ENCODE measurements at places on chromosomes 16 and 17. TPM values are rescaled to one million over a fixed set of nuclear protein-coding genes. Genes with fewer than 3 reads are reported as not detected.
A peak's percentile ranks its signal among the peaks of the same experiment; 100 is the strongest.

DNA sequence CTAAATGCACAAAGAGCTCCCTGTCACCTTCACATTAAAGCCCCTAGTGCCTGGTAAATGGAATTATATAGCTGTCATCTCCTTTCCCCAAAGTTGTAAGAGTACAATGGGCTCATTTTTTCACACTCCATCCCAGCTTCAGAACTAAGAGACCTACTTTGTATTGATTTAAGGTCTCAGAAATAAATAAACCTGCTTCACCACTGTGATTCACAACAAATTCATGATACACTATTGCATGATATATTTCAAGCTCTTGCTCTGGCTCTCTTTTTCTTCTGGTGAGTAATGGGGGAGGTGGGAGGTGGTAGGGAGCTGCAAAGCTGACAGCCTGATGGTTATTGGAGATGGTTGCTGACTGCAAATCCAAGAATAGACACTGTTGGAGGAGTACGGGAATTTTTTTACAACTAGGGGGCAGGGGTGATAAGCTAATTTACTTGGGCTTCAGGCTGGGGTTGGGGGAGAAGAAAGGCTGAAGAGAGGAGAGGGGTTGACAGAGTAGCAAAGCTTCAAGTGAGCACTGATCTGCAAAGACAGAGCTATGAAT lies 189.9 kb downstream of the AATF start:
- DNase-seq: no peak

The SEPHS2 gene
- total RNA-seq: 13.6 TPM

DNA sequence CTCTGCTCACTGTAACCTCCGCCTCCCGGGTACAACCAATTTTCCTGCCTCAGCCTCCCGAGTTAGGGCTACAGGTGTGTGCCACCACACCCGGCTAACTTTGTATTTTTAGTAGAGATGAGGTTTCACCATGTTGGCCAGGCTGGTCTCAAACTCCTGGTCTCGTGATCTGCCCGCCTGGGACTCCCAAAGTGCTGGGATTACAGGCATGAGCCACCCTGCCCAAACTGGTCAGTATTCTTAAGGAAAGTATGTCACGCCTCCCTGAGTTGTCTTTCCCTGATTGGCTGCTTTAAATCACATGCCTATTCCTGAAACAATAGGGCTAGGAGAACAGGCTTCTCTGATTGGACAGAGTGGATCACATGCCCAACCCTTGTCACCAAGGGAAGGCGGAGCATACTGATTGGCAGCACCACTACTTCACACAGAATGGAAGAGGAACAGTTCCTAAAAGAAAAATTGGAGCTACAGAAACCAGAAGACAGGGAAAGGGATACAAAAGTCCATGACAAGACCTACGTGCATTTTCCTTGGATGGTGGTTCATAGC lies 17.6 kb upstream of the CYB5B start:
- no peak for DNase-seq

- peak; percentile 23 for DNase-seq
Observed at GRCh38 chr17:62995377-62995885, 29.4 kb downstream of the TANC2 start.

DNA sequence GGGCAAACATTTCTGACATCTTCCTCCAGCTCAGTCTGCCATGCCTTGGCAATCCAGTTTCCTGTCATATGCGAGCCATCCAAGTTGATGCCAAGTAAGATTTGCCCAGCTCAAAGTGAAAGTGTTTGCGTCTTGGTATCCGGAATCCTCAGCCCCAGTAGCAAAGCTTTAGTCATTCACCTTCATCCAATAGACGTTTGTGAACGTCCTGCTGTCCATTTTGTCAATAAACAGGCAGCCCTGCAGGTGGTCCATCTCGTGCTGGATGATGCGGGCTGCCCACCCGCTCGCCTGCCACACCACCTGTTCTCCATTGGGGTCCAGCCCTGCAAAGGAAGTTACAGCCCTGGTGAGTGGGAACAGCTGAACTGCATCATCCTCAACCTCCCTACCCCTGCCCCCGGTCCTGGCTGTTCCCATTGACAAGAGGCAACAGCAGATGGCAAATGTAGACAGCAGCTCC lies 1.5 kb downstream of the PDF start:
- no peak for DNase-seq

GRCh38 chr16:66455970-66456369 lies 28.9 kb downstream of the BEAN1 start:
- no peak for DNase-seq

- no peak for DNase-seq
Observed at GRCh38 chr16:29806641-29807425, 504 bp downstream of the MAZ start.

- DNase-seq: no peak
Observed at GRCh38 chr17:17551361-17551760, 40.1 kb downstream of the PEMT start.

GRCh38 chr16:85072947-85073346 lies 39.3 kb downstream of the CIBAR2 start:
- DNase-seq: no peak

The MT2A gene
- total RNA-seq: 46.3 TPM

The SNAI3 gene
- total RNA-seq: 0.13 TPM

DNA sequence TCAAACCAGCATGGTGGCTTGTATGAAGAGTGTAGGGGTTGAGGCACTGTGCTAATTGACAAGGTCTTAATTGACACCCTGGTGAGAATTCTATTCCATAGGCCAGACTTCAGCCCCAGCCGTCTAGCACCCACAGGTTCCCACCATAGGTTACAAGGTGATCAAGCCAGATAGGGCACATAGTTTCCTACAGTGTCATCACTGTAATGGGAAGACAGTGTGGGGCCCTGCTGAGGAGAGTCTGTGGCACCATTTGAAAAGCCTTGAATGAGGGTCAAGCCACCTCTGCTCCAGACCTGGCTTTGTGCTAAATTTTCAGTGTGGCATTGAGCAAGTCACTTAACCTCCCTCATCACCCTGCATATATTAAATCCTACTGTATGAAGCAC lies 36.2 kb downstream of the YPEL2 start:
- DNase-seq: peak; percentile 21

DNA sequence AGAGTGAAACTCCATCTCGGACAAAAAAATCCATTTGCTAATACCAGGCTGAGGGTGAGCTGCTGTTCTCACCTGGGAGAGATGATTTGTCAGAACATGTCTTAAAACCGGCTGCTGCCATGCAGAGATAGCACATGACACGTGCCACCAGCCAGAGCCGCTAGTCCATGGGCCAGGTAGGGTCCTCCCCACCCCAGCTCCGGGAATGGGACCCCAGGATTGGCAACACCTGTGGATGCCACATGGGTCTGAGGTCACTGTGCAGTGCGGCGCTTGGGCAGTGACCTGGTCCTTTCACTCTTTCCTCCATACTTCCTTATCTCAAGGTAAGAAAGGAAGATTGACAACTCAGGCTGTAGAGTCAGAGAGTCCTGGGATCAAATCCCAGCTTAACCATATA lies 393.3 kb upstream of the TNRC6C start:
- no peak for DNase-seq

The JUP gene
- total RNA-seq: 207 TPM

The KRTAP17-1 gene
- not detected for total RNA-seq

The RNU2-1 gene
- not detected for total RNA-seq

DNA sequence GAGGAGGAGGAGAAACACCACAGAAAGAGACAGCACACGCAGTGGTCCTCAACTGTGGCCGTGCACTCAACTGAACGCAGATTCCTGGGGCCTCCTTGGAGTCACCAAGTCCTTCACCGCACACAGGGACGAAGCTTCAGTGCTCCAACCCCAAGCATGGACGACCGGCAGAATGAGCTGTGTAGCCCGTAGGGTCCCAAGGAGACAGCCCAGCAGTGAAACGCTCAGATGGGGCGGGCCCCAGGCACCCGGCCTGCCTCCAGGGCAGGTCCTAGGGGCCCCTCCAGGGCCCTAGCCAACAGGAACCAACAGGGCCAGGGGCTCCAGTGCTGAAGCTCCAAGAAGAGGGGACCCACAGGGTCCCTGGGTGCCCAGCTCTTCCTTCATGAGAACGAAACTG lies 13.2 kb downstream of the RAB40B start:
- no peak for DNase-seq

The EIF3C gene
- total RNA-seq: 255 TPM

GRCh38 chr16:85494315-85494714 lies 118.8 kb upstream of the GSE1 start:
- no peak for DNase-seq

- no peak for DNase-seq
Observed at GRCh38 chr17:61160204-61160603, 239.4 kb upstream of the TBX2 start.

GRCh38 chr16:72210555-72210954 lies 38.6 kb upstream of the PMFBP1 start:
- DNase-seq: no peak

The ZNF469 gene
- total RNA-seq: 0.39 TPM

- DNase-seq: no peak
Observed at GRCh38 chr17:49312722-49313121, 49.3 kb downstream of the ZNF652 start.

GRCh38 chr16:57539072-57539796 lies 2.9 kb upstream of the CCDC102A start:
- DNase-seq: no peak

The PYDC1 gene
- not detected for total RNA-seq

DNA sequence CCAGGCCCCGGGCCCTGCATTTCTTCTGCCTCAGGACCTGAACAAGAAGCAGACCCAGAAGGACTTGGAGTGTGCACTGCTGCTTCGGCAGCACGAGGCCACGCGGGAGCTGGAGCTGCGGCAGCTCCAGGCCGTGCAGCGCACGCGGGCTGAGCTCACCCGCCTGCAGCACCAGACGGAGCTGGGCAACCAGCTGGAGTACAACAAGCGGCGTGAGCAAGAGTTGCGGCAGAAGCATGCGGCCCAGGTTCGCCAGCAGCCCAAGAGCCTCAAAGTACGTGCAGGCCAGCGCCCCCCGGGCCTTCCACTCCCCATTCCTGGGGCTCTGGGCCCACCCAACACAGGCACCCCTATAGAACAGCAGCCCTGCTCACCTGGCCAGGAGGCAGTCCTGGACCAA lies 9.2 kb downstream of the HIRIP3 start:
- no peak for DNase-seq

DNA sequence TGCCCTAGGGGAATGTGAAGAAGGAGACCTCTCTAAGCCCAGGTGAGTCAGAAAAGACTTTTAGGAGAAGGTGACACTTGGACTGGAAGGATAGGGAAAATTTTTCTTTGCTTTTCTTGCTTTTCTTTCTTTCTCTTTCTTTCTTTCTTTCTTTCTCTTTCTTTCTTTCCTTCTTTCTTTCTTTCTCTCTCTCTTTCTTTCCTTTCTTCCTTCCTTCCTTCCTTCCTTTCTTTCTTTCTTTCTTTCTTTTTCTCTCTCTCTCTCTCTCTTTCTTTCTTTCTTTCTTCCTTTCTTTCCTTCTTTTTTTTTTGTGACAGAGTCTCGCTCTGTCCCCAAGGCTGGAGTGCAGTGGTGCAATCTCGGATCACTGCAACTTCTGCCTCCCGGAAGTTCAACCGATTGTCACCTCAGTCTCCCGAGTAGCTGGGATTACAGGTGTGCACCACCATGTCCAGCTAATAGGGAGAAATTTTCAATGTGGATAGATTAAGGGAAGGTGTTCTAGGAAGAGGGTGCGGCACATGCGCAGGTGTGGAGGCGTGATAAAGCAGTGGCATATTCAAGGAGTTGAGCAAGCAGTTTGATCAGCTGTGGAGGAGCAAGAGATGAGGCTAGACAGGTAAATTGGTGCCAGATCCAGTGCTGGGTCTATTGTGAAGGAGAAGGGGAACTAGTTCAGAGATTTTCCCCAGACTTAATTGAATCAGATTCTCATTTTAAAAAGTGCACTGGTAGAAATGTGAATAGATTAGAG lies 40.4 kb downstream of the MMD start:
- no peak for DNase-seq

GRCh38 chr16:17591655-17592405 lies 121.1 kb upstream of the XYLT1 start:
- no peak for DNase-seq

The FLOT2 gene
- 89.9 TPM for total RNA-seq

DNA sequence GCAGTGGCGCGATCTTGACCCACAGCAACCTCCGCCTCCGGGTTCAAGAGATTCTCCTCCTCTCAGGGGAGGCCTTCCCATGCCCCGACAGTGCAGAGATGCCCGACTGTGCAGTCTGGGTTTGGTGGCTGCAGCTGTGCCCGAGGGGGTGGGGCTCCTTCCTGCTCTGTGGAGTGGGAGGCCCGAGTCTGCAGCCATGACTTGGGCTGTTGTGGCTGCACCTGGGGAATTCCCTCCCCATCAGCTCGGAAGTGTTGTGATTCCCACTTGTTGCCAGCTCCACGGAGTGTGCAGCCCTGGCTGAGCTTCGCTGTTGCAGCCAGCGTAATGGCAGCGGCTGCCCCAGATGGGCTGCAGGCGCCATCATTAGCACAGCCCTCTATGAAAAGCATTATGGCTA lies 66.4 kb upstream of the SMIM36 start:
- no peak for DNase-seq

The NKIRAS2 gene
- total RNA-seq: 45.9 TPM

The SPAG7 gene
- 45.4 TPM for total RNA-seq

DNA sequence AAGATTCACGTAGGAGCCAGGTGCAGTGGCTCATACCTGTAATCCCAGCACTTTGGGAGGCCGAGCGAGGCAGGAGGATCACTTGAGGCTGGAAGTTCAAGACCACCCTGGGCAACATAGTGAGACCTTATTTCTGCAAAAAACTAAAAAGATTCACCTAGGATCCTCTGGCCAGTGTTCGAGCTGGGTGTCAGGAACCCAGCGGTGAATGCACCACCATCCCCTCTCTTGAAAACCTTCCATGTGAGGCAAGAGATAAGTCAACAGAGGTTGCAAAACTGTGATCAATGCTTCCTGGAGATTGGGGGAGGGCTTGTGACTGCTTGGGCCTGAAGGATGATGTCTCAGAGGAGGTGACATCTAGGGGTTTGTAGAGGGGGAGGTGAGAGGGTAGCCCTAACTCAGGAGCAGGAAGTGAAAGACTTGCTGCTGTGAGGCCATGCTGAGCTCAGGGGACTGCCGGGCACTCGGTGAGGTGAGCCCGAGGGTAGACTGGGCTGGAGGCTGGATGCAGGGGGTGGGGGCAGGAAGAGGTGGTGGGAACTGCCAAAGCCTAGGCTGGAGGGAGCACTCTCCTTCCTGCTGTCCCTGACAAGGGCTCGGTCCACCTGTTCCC lies 11.7 kb downstream of the GJD3 start:
- no peak for DNase-seq
